ENCODE measurements at places on chromosomes 2 and 18. TPM values are rescaled to one million over a fixed set of nuclear protein-coding genes. Genes with fewer than 3 reads are reported as not detected.
A peak's percentile ranks its signal among the peaks of the same experiment; 100 is the strongest.

DNA sequence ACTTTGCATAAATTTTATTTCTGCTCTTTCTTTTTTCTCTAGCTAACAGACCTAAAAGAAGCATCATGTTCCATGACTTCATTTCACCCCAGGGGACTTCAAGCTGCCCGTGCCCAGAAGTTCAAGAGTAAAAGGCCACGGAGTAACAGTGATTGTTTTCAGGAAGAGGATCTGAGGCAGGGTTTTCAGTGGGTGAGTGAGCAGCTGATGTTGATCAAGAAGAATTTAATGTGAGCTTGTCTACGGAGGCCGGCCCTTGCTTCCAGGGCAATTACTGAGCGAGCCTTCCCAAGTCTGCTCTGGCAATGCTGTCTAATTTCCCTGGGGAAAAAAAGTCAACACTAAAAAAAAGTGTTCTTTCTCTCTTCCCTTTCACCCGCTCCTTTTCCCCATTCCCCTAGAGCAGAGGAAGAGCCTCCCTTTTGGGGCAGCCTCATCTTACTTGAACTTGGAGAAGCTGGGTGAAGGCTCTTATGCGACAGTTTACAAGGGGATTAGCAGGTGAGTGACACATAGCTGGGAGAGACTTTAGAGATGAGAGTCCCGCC, 1.2 kb downstream of the CDK15 start:
- DNase-seq = no peak
- H3K27ac ChIP-seq = no peak overlapping the region
- H3K36me3 ChIP-seq = no peaks in the 10 kb centered on the region
- H3K27me3 ChIP-seq = no peaks in the 10 kb centered on the region
- peaks cover 6% of the 10 kb centered on the region for H3K4me1 ChIP-seq

Gene HRH4
- 0.18 TPM for total RNA-seq

DNA sequence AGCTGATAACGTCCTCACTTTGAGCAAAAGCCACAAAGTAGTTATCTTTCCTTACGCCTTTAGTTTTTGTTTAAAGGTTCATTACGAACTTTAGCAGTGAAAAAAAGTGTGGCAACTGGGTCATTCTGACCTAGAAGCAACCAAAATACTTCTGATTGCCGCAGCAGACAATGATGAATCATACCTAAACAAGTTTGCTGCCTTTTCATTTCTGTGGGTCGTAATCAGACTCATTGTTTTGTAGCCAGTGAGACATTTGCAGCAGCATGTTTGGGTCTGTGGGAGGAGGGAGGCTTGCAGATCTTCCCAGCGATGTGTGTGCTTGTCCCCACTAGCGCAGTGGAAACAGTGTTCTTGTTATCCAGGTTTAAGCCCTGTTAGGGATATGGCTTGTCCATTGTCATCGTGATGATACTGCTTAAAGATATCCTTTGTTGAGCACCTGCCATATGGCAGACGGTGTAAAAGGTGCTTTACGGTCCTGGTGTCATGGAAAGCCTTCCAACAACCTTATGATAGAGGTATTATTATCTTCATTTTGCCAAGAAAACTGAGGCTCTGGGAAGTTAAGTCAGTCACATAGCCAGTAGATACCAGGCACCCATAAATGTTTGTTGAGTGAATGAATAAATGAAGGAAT, 1.3 kb upstream of the GREB1 start:
- DNase-seq = no peak
- peaks cover 45% of the 10 kb centered on the region for H3K27me3 ChIP-seq
- H3K36me3 ChIP-seq = no peaks in the 10 kb centered on the region
- H3K4me1 ChIP-seq = peaks cover 42% of the 10 kb centered on the region
- no peak overlapping the region for H3K27ac ChIP-seq

DNA sequence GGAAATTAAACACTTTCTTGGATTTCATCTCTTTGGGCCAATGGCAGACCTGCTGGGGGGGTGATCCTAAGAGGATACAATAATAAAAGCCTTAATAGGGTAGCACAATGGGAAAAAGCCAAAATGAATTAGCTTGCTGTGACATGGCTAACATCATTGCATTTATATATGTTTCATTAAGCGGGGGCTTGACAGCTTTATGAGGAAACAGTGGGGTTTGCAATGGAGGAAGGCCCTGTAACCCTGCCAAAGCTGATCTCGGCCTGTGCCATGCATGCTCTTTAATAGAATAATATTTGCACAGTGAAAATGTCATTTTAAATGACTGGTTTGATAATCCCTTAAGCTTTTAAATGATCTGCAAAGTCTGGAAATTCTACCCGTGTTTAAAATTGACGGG, 291.5 kb downstream of the SLC4A3 start:
- no peak for DNase-seq
- H3K27ac ChIP-seq = no peak overlapping the region
- H3K4me1 ChIP-seq = no peaks in the 10 kb centered on the region
- no peak overlapping the region for H3K4me3 ChIP-seq
- H3K27me3 ChIP-seq = no peaks in the 10 kb centered on the region

Gene POTEI
- total RNA-seq = not detected

Gene ATP9B
- 13.0 TPM for total RNA-seq

DNA sequence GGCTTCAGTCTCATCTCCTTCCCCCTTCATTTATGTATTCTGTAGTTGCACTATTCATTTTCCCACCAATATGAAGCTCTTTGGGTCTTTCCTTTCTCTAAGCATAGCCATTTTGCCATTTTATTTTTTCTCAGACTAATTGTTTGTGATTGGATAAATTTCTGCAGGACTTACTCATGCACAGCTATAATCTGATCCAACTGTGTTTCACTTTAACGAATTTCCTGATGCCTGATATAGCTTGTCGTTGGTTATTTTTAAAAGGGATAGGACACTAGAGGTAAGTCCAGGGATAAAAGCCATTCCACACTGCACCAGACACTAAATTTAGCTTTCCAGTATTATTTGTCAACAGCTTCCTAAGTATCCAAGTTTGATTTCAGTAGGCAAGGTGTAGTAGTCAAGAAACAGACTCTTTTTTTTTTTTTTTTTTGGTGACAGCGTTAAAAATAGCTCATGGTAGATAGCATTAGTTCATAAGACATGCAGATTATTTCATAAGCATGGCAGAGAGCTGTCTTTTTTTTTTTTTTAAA, 17.4 kb downstream of the ASB18 start:
- H3K4me1 ChIP-seq = no peaks in the 10 kb centered on the region
- no peak overlapping the region for H3K4me3 ChIP-seq
- no peaks in the 10 kb centered on the region for H3K36me3 ChIP-seq
- no peak for DNase-seq

GRCh38 chr2:16726147-16726546, 60.5 kb upstream of the CYRIA start:
- no peak overlapping the region for H3K4me3 ChIP-seq
- no peak for DNase-seq
- H3K27ac ChIP-seq = no peak overlapping the region
- H3K4me1 ChIP-seq = no peaks in the 10 kb centered on the region

GRCh38 chr2:226888971-226889370, 53.1 kb downstream of the RHBDD1 start:
- no peak overlapping the region for H3K27ac ChIP-seq
- no peak for DNase-seq
- H3K36me3 ChIP-seq = no peaks in the 10 kb centered on the region
- H3K4me3 ChIP-seq = no peak overlapping the region
- no peaks in the 10 kb centered on the region for H3K27me3 ChIP-seq
- H3K4me1 ChIP-seq = 0 out of 2 replicates have a peak, but pooled peaks cover 6% of the 10 kb centered on the region

Gene SAG
- total RNA-seq = not detected

DNA sequence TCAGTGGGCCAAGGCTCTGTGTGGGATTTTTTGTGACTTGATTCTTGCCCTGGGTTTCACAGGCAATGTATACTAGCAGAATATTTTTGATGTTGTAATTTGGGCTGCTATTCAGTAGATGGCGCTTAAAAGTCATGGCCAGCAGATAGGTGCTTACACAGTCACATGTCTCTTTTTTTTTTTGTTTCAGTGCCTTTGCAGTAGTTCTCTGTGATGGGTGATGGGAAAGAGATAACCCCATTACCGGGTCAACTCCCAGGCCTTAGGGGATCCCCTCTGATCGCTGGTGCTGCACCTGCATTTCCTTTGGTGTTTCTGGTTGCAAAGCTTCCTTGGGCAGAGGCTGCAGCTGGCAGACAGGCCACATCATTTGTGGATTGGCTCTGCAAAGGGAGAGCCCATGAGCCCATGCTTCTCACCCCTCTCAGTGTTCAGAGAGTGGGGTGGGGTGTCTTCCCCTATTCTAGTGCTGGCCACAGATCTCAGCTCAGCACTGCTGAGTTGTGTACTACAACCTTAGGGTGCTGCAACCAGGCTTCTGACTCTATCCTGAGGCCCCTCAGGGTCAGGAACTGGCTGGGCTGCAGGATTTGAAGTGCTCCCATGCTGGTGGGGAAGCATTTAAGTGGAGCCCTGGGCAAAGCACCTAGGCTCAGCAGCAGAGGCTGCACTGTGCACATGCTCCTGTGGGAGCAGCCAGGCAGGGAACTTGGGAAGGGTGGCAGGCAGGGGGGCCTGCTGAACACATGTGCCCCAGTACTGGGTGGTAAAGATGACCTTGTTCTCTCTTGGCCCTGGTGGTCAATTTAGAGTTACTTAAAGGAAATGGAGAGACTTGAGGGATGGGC, 219.8 kb upstream of the SPHKAP start:
- H3K4me3 ChIP-seq = no peak overlapping the region
- H3K27me3 ChIP-seq = no peaks in the 10 kb centered on the region
- DNase-seq = no peak
- no peaks in the 10 kb centered on the region for H3K4me1 ChIP-seq

- H3K36me3 ChIP-seq = no peaks in the 10 kb centered on the region
- H3K4me3 ChIP-seq = no peak overlapping the region
- no peaks in the 10 kb centered on the region for H3K4me1 ChIP-seq
- DNase-seq = no peak
- no peaks in the 10 kb centered on the region for H3K27me3 ChIP-seq
- H3K27ac ChIP-seq = no peak overlapping the region
Measured at GRCh38 chr2:24723191-24723590, 70.0 kb downstream of the PTRHD1 start.

GRCh38 chr18:2515908-2516625, 55.2 kb downstream of the METTL4 start:
- peaks cover 19% of the 10 kb centered on the region for H3K4me1 ChIP-seq
- peak; percentile 47 for DNase-seq

DNA sequence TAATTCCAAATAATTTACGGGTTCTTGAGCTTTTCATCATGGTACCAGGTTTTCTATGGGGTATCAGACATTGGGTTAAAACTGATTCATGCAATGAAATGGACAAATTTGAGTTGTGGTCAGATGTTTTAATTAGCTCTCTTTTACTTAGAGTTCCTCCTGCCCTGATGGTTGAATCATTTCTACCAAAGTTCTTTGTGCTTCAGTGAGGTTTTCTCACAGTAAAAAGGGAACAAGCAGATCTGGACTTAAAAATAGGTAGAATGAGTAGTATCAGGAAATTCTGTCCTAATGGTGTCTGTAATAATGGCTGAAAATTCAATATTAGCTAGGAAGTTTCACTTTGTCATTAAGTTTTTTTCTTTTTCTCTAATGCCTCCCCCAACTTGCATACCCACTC, 159.7 kb upstream of the LRRTM1 start:
- no peak overlapping the region for H3K27ac ChIP-seq
- H3K4me3 ChIP-seq = no peak overlapping the region
- H3K36me3 ChIP-seq = no peaks in the 10 kb centered on the region
- no peaks in the 10 kb centered on the region for H3K4me1 ChIP-seq
- peaks cover 37% of the 10 kb centered on the region for H3K27me3 ChIP-seq

DNA sequence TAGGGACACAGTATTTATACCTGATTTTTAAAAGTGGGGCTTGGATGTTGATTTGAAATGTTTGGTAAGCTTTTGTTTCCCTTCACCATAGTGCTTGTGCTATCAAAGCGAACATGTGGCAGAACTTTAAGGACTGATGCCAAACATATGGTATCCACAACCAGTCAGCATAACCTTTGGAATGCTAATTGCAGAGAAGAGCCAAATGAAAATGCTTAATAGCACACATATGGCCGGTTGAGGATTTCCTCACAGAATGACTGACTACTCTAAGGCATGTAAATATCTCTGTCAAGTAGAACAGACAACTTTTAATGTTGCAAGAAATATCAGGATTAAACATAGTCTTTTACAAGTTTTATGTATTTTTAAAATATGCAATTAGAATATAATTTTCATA, 120.9 kb upstream of the COL3A1 start:
- no peak overlapping the region for H3K4me3 ChIP-seq
- no peak overlapping the region for H3K27ac ChIP-seq
- no peaks in the 10 kb centered on the region for H3K4me1 ChIP-seq
- no peaks in the 10 kb centered on the region for H3K27me3 ChIP-seq

DNA sequence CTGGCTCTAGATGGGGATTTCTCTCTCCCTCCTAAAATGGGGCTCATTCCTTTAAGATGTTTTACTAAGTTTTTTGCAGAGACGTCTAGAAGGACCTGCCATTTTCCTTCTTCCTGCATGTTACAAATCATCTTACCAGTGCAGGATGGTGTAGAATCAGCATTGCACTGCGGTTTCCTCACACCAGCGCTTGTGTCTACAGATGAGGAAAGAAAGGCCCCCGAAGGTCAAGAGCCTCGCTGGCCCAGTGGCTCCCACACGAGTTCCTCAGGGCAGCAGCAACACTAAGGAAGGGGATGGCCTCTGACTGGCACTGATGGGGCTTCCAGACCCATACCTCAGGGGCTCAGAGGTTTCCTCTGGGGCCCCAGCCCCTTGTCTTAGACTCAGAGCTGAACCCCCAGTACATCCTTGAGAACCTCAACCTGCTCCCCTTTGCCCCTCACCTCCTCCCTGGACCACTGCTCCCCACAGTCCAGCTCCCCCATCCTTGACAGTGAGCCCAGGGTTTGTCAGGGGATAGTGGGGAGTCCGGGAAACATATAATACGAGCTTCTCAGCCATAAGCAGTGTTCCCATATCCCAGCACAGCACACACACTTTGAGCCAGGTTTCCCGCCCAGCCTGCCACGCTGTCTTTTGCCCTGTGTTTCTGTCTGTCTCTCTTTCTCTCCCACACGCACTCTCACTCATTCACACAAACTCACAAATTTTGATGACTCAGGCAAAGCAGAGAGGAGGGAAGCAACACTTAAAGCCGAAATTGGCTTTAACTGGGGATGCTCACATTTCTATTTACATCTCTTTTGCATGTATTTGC, 29.4 kb downstream of the ZFP36L2 start:
- no peak for DNase-seq
- H3K27ac ChIP-seq = no peak overlapping the region
- no peaks in the 10 kb centered on the region for H3K36me3 ChIP-seq
- H3K27me3 ChIP-seq = no peaks in the 10 kb centered on the region
- H3K4me1 ChIP-seq = peaks cover 53% of the 10 kb centered on the region

GRCh38 chr2:45843136-45843535, 191.7 kb downstream of the PRKCE start:
- H3K36me3 ChIP-seq = no peaks in the 10 kb centered on the region
- H3K27ac ChIP-seq = no peak overlapping the region
- no peak overlapping the region for H3K4me3 ChIP-seq
- no peaks in the 10 kb centered on the region for H3K27me3 ChIP-seq
- H3K4me1 ChIP-seq = no peaks in the 10 kb centered on the region

Gene KCNG2
- not detected for total RNA-seq

- no peaks in the 10 kb centered on the region for H3K36me3 ChIP-seq
- H3K4me1 ChIP-seq = no peaks in the 10 kb centered on the region
- H3K4me3 ChIP-seq = no peak overlapping the region
- no peaks in the 10 kb centered on the region for H3K27me3 ChIP-seq
- no peak overlapping the region for H3K27ac ChIP-seq
- DNase-seq = no peak
Measured at GRCh38 chr18:59041819-59042815, 97.6 kb upstream of the SEC11C start.

Data from PC-9 (cell line).